ENCODE measurements at places on chromosomes 3 and 15.

DNA sequence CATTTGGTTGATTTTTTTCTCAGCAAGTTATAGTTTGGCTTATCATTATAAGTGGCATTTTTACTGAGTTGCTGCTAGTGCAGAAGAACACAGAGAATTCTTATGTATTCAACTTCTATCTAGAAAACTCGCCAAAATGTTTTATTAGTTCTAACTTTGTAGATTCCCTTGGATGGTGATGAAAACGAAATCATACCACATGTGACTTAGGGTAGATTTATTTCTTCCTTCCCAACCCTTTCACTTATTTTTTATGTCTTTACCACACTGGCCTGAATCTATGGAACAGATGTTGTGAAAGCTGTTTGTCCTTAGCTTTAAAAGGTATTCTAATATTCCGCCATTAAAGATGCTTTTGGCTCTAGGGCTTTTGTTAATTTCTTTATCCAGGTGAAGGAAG, 503.3 kb upstream of the CFAP20DC start:
- DNase-seq, result no peak

- DNase-seq, result no peak
Measured at GRCh38 chr3:128487813-128488635, 5.0 kb downstream of the GATA2 start.

DNA sequence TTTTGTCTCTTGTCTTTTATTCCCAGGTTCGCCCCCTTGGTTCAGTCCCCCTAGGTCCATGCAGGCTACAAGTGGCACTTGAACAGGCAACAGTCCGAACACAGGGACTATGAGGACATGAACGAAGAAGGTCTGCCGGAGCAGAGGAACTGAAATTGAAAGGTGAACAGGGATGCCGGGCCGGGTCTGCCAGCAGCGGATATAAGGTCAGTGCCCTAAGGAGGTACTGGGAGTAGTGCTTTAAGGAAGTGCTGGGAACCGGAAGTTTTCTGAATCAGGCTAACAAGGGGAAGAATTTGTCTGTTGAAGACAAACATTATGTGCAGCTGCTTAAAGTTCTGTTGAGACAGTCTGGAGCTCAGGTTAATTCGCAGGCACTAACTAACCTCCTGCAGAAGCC, 46.8 kb downstream of the LSM3 start:
- DNase-seq, result no peak

GRCh38 chr15:38367476-38367875, 86.5 kb upstream of the FAM98B start:
- no peak for DNase-seq

- DNase-seq, result no peak
Measured at GRCh38 chr3:142866841-142867631, 21.8 kb downstream of the PCOLCE2 start.

DNA sequence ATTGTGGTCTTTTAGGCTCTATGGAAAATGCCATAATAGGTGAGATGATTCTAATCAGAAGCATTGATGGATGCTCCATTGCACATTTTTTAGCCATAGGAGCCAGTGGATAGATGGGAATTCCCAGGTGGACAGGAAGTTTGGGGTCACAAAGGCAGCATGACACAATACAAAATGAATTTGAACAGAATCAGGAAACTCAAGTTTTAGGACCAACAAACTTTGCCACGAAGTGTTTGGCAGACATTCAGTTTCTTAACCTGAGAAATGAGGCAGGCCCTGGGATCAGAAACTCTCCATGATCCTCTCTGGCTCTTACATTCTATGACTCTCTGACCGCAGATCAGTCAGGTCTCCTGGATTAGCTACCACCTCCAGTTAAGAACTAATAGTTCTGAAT, 275.4 kb downstream of the TIGIT start:
- no peak for DNase-seq

DNA sequence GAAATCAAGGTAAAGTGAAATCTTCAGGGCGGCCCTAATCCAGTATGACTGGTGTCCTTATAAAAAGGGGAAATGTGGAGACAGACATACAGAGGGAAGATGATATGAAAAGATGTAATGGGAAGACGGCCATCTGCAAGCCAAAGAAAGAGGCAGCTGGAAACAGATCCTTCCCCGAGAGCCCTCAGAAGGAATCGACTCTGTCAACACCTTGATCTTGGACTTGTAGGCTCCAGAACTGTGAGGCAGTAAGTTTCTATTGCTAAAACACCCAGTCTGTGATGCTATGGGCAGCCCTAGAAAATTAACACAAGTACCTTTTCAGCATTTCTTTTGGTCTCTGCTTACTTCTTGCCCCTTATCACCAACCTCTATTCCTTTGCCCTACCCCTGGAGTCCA, 174.7 kb upstream of the TPM1 start:
- no peak for DNase-seq

GRCh38 chr3:187265461-187265955, 26.0 kb downstream of the MASP1 start:
- DNase-seq, result no peak

- no peak for DNase-seq
Measured at GRCh38 chr3:839981-840380, 252.8 kb upstream of the CNTN6 start.

- DNase-seq, result no peak
Measured at GRCh38 chr3:58366699-58367098, 34.0 kb downstream of the PXK start.

- DNase-seq, result no peak
Measured at GRCh38 chr3:182862159-182862860, 69.0 kb downstream of the ATP11B start.

GRCh38 chr3:190497811-190498210, 16.1 kb upstream of the IL1RAP start:
- DNase-seq, result no peak

GRCh38 chr15:98514034-98514622, 134.2 kb upstream of the IGF1R start:
- no peak for DNase-seq

DNA sequence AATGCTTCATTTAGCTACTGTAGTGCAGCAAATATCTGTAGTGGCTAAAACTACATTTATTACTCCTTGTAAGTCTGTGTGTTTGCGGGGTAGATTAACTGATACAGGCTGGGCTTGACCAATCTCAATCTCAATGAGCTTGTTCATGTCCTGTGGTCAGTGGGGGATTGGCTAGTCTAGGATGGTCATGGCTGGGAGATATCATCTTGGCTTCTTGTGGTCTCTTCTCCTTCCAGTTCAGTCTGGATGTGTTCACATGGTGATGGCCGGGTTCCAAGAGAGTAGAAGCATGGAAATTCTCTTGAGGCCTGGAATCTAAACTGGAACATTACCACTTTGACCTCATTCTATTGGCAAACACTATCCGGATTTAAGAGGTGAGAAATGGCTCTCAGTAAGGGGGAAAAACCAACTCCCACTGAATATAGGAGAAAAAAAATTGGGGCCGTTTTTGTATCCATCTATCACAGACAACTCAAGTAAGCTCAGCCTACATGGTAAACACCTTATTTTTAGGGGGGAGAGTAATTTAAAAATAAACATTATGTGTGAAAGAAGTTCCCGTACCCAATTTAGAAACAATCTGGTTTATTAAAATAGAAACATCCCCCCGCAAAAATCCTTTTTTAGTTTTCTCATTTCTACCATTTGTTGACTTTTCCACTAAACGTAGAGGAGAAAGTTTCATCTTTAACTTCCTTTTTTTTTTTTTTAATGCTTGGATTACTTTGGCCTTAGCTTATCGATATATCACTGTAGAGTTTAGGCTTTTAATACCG, 284.9 kb upstream of the TBC1D5 start:
- no peak for DNase-seq

DNA sequence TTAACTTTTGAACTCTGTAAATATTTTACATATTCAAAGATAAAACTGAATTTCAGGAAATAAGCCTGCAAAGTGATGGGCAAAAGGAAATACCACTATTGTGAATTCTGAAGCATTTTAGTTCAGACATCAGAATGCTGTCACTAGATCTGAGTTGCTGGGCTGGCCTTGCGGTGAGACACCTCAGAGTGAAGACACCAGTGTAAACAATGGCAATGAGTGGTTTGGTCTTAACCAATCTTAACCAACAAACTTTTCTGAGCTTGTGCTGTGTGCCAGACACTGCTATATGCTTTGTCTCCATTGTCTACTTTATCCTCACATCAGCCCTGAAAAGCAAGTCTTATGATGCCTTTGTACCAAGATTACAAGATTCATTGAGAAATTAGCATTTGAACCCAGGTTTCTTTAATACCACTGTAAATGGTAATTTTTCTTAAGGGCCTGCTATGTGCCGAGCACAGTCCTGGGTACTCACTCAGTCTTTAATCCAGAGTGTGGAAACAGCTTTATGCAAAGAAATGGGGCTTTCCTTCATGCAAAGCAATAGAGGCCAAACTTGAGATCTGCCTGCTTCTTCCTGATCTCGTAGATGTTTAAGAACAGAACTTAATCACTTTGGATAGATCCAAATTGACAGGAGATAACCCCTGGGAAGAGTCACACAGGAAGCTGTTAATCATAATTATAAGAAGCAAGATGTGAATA, 55.0 kb downstream of the TMEM39A start:
- no peak for DNase-seq

GRCh38 chr3:15390460-15390859, 36.9 kb downstream of the METTL6 start:
- no peak for DNase-seq

- no peak for DNase-seq
Measured at GRCh38 chr15:20271647-20272046, 270.0 kb downstream of the GOLGA6L6 start.

DNA sequence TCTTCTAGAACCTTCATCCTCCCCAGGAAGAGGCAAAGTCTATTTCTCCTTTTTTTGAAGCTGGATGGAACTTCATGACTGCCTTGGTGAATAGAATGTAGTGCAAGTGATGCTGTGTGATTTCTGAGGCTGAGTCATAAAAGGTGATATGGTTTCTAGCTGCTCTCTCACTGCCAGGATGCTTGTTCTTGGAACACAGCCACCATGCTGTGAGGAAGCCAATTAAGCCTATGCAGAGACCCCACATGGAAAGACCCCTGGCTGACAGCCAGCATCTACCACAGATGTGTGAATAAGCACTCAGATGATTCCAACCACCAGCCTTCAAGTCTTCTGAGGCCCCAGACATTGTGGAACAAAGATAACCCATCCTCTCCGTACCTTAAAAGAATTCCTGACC, 57.0 kb downstream of the ISL2 start:
- DNase-seq, result no peak

GRCh38 chr3:50521572-50521971, 18.1 kb upstream of the CACNA2D2 start:
- DNase-seq, result no peak

GRCh38 chr15:43274136-43274535, 7.4 kb upstream of the TGM5 start:
- no peak for DNase-seq

GRCh38 chr15:86611417-86612040, 531.9 kb downstream of the AGBL1 start:
- DNase-seq, result peak; percentile 1
